ENCODE measurements at places on chromosomes 6 and 20.

- DNase-seq, result no peak
Observed at GRCh38 chr6:22965889-22966288, 396.5 kb downstream of the HDGFL1 start.

DNA sequence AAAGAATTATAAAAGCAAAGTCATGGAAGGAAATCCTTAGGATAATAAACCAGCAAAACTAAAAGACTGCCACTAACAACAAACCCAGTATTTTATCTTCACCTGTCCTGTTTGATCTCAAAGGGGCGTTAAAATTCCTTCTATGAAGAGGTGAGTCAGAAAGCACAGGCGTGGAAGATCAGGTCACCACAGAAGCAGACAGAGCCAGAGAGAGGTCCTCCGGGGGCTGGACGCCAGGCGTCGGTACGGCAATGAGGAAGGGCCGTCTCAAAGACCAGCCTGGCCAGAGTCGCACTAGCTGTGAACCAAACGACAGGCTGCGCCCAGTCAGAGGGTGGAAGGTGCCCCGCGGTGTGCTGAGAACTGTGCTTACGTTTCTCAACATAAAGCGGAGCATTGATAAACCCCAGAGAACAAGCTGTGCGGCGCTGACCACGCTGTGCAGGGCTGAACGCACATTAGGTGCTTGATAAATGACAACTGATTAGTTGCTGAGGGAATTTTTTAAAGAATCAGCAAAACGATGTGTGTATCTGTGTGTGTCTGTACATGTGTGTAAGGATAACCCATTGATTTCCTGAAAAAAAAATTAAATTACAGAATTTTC, 85.6 kb downstream of the RNASET2 start:
- DNase-seq, result no peak

- no peak for DNase-seq
Observed at GRCh38 chr6:90173262-90173925, 123.2 kb downstream of the BACH2 start.

DNA sequence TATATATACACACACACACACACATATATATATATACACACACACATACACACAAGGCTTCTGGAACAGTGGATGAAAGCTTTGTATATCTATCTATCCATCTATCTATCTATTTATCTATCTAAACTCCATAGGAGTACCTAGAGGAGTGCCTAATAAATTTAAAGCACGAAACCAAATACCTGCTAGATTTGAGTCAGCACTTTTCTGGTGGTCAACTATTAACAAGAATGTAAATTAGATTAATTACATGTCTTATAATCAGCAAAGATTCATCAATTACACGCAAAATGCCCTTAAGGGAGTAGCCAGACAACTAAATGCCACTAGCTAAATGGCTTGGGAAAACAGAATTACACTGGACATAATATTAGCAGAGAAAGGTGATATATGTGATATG, 26.6 kb downstream of the HLA-A start:
- DNase-seq, result no peak

DNA sequence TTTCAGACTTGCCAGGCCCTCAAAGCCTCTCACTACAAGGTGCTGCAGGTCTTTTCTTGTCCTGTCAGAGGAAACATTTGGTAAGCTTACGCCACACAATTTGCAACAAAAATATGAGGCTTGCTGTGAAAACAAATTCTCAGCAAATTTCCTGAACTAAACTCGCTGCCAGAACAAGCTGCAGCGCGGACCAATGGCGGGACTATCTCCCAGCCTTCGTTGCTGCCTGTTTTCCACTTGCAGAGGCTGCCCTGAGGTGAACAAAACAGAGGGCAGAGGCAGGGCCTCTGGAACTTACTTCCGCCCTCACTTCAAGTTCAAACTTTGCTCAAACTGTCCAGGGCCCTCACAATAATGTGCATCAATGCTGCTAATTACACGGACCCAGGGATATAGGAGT, 12.4 kb downstream of the UQCC2 start:
- DNase-seq, result no peak

GRCh38 chr6:137568067-137568466, 73.9 kb upstream of the OLIG3 start:
- DNase-seq, result no peak

- DNase-seq, result no peak
Observed at GRCh38 chr6:69729870-69730449, 66.8 kb downstream of the LMBRD1 start.

- DNase-seq, result peak; percentile 15
Observed at GRCh38 chr6:143806282-143807102, 36.6 kb upstream of the LTV1 start.

GRCh38 chr6:5610640-5611039, 349.3 kb downstream of the FARS2 start:
- DNase-seq, result no peak

DNA sequence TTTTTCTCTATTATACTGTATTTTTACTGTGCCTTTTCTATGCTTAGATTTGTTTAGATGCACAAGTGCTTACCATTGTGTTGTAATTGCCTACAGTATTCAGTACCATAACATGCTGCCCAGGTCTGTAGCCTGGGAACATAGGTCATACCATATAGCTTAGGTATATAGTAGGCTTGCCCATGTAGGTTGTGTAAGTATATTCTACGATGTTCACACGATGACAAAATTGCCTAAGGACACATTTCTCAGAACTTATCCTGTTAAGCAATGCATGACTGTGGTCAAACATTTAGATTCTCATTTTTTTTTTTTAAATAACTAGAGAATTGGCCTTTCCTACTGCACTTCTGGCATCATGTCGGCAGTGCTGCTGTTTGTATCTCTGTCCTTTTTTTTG, 253.7 kb upstream of the SUPT3H start:
- no peak for DNase-seq

DNA sequence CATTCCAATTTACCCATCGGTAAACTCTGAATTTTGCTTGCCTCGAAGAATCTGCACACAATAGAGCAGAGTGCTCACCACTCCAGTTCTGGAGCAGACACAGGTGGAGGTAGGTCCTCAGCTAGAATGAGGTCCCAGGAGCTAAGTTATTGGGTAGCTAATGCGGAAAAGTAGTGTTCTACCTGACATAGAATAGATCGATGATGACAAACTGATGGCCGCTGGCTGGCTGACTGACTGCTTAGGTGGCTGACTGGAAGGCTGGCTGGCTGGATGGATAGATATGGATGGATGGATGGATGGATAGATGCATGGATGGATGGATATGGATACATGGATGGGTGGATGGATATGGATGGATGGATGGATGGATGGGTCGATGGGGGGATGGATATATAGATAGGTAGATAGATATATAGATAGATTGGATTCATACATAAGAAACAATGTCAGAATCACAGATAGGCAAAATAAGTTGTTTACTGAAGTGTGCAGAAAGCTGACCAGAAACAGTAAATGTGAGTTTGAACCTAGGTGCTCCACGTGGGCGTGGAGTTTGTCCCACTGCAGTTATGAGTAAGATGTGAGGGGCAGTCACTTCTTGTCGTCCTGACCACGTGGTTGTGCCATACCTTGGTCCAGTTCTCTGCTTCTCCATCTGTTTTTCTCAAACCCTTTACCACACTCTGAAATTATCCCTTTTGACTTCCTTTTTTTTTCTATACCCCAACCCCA, 62.1 kb downstream of the TBXT start:
- no peak for DNase-seq

Data from AG08396 (cell line).